Thoracic aorta (tissue), 2 donors: ENCODE measurements at places on chromosomes 4 and X. TPM values are rescaled to one million over a fixed set of nuclear protein-coding genes. Genes with fewer than 3 reads are reported as not detected.

The HSFX1 gene
- total RNA-seq, result 2.0 TPM

The PGAM4 gene
- not detected for total RNA-seq

DNA sequence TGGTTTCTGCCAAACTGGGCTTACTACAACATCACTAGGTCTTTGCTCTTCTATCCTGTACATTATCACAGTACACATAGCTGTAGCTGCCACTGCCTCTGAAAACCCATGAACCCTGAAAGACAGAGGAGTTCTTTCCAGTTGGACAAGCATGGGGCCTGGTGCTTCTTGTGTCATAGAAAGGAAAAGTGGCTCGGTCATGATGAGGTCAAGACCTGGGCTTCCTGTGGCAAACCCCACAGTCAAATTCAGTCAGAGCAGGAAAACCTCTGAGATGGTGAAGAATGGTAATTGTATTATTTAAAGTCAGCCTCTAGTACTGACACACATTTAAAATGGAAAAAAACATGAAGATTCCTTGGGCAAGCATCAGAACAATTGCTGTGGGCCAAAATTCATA, 133.3 kb upstream of the PRPS2 start:
- no peaks in the 10 kb centered on the region for H3K36me3 ChIP-seq
- DNase-seq, result no peak
- no peaks in the 10 kb centered on the region for H3K27me3 ChIP-seq
- H3K4me1 ChIP-seq, result no peaks in the 10 kb centered on the region
- no peak overlapping the region for H3K4me3 ChIP-seq

- H3K4me3 ChIP-seq, result no peak overlapping the region
- no peaks in the 10 kb centered on the region for H3K4me1 ChIP-seq
- no peak for DNase-seq
- H3K27ac ChIP-seq, result no peak overlapping the region
- H3K27me3 ChIP-seq, result no peaks in the 10 kb centered on the region
- H3K36me3 ChIP-seq, result no peaks in the 10 kb centered on the region
These were observed 102.1 kb upstream of the VAMP7 start for GRCh38 chrX:155778844-155779553.

GRCh38 chr4:164615964-164616363, 138.0 kb upstream of the SMIM31 start:
- no peak overlapping the region for H3K4me3 ChIP-seq
- H3K36me3 ChIP-seq, result no peaks in the 10 kb centered on the region
- no peak overlapping the region for H3K27ac ChIP-seq
- H3K4me1 ChIP-seq, result no peaks in the 10 kb centered on the region
- no peaks in the 10 kb centered on the region for H3K27me3 ChIP-seq

GRCh38 chr4:26201120-26201519, 119.7 kb upstream of the RBPJ start:
- peaks cover 27% of the 10 kb centered on the region for H3K4me1 ChIP-seq
- H3K27me3 ChIP-seq, result no peaks in the 10 kb centered on the region
- no peak overlapping the region for H3K27ac ChIP-seq

DNA sequence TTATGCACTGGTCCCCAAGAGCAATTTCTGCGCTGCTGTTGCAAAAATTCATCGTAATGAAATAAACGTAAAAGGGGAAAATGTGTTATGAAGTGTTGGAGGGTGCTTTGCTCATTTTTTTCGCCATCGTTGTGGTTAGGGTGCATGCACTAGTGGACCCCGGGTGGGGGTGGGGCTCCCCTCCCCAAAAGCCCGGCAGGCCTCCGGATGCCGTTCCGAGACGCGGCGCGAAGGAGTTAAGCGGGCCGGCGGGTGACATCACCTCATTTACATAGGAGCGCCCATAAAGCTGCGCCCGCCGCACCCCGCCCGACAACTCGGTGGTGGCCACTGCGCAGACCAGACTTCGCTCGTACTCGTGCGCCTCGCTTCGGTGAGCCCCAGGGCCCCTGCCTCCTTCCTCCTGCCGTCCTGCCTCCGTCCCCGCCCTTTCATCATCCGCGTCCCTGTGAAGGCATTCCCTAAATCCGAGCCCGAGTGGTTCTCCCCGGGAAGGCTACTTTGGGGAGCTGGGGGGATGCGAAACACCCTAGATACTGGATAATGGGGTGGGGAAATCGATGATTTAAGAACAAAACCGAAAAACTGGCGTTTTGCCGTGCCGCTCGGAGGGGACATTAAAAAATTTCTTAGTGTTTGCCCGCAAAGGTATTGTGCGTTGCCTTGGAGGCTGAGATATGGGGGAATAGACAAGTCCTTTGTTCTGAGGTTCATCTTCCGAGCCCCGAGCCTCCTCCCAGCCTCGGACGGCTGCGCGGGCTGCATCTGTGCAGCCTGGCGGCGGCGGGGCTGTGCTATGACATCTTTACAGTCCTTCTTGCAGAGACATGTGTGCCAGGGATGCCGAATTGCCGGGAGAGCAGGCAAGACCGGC, at the start of gene TMSB4X:
Gene TMSB4X, plus strand, starts transcription at position 315 of the 874 bp plus-strand sequence.
- peak within 1 kb of the TSS; percentile 98 for H3K27ac ChIP-seq
- H3K27me3 ChIP-seq, result no peaks in the 10 kb centered on the region
- DNase-seq, result peak; percentile 31
- H3K36me3 ChIP-seq, result no peaks in the 10 kb centered on the region
- H3K4me3 ChIP-seq, result peak within 1 kb of the TSS; percentile 96

- H3K27ac ChIP-seq, result no peak overlapping the region
- H3K27me3 ChIP-seq, result no peaks in the 10 kb centered on the region
- no peaks in the 10 kb centered on the region for H3K36me3 ChIP-seq
- H3K4me3 ChIP-seq, result no peak overlapping the region
- no peaks in the 10 kb centered on the region for H3K4me1 ChIP-seq
- no peak for DNase-seq
These were observed 27.3 kb downstream of the CT45A1 start for GRCh38 chrX:135740681-135741149.

DNA sequence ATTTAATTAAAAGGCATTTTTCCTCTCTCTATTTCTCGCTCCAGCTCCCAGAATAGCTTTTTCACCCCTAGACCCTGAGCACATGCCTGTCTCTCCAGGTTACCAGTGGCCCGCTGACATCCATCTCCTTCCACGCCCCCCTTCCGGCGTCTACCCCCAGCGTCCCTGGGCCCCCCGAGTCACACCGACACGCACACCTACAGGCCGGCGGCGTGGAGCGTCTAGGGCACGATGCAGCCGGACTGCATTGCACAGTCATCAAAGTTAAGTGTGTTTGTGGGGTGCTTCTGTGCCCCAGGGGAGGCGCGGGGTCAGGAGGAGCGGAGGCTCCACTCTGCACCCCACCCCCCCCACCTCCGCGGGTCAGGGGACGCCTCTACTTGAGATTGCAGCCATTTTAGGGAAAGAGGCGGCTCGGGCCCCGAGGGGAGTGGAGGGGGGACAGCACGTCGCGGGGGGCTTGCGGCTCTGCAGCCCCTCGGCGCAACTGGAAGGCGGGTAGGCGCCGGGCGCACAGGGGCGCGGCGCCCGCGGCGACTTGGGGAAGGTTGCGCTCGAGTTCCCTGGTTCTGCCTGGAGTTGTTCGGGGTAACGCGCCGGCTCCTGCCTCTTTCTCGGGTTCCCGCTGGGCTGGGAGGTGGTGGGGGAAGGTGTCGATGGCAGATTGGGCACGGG, 112.7 kb downstream of the DHX15 start:
- no peak overlapping the region for H3K27ac ChIP-seq
- no peaks in the 10 kb centered on the region for H3K27me3 ChIP-seq
- peaks cover 26% of the 10 kb centered on the region for H3K4me1 ChIP-seq
- no peaks in the 10 kb centered on the region for H3K36me3 ChIP-seq
- peak overlapping the region; percentile 91 for H3K4me3 ChIP-seq
